DMS153 (cell line): ENCODE measurements at places on chromosomes 12 and 14.

DNA sequence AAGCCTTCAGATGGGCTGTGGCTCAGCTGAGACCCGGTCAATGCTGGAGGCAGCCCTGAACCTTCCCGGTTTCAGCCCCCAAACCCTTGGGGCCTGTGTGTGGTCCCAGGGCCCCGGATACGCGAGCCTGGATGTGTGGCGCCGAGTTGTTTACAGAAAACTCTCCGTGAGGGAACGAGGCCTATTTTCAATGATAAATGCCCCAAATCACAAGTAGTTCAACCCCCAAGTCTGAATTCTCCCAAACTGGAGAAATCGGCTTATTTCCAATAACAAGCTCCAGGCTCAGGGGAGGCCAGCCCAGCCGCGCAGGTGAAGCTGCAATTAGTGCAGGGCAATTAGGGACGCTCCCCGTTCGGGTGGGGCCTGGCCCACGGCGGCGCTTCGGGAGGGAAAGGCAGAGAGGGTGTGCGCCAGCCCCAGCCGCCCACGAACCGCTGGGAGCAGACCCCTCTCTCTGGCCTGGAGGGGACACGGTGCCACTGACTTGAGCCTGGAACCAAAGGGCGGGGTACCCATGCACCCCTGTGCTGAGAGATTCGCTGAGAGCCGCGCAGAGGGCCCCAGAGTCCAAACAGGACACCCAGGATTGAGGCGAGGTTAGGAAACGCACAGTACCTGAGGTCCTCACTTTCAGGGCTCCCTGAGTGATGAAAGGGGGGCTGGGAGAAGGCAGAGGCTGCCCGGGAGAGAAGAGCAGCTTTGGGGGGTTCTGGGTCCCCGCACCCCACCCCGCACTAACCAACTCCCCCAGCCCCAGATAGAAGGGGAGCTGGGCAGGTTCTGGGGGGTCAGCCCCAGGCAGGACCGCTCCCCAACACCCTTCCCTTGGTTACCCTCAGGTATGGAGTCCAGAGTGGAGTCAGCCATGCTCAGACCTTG, 14.2 kb upstream of the ANKRD9 start:
- no peak for DNase-seq

DNA sequence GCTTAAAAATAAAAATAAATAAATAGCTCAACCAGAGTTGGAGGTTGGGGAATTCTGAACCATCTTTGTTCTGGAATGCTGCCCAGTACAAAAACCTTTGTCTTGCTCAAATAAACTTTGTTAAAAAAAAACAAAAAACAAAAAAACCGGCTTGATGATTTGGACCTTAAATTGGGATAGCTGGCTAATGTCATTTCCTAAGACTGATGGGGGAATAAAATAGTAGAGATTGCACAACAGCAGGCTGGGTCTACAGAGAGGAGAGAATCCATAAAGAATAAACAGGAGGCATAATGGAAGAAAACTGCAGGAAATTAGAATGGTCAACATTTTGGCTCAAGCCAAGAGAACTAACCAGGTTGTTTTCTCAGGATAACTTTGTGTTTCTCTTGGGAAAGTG, 370.9 kb downstream of the AEBP2 start:
- no peak for DNase-seq

- no peak for DNase-seq
Measured at GRCh38 chr14:29077916-29078315, 311.3 kb downstream of the FOXG1 start.

DNA sequence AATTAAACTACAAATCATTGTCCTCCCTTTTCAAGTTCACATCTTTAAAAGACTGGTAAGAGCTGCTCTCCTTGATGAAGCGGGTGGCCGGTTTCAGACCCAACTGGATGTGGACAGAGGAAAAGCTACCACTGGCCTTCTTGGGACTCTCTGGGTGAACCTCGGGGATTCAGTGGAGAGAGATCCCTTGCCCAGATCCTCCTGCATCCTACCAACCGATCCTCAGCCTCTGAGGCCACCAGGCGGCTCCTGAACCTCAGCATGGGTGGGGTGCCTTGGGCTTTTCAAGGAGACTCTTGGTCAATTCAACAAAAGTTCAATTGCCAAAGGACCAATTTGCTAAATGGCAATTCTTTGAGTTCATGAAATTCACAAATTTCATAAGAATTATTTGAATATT, 84.5 kb downstream of the ZFP36L1 start:
- no peak for DNase-seq

GRCh38 chr12:95788637-95789036, 1.9 kb downstream of the NTN4 start:
- no peak for DNase-seq

DNA sequence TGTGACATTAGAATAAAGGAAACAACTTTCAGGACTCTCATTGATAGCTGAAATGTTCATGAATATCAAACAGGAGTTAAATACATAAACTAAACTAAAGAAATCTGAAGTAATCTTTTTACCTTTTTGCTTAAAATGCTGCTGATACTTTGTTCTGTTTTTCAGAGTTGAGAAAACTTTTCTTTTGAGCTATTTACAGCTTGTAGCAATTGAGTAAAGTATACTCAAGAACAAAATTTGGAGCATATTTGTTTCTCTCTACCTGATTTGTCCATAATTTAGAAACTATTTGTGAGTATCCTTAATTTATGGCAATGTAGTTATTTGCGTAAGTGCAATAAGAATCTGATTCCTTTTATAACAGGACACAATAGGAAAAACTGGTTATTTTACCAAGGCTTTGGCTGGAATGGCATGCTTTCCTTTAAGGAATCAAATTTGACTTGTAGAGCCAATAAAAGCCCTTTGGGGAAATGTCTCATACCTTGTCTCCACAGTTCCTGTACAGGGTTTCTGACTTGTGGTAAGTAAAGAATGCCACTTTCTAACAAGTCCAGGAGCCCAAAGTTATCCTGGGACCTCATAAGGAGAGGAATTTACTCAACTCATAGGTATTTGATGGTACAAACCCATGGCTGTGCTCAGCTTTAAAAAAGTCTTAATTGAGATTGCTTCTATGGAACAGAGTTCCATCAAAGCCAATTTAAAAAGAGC, 195.7 kb downstream of the TMEM117 start:
- DNase-seq = no peak

DNA sequence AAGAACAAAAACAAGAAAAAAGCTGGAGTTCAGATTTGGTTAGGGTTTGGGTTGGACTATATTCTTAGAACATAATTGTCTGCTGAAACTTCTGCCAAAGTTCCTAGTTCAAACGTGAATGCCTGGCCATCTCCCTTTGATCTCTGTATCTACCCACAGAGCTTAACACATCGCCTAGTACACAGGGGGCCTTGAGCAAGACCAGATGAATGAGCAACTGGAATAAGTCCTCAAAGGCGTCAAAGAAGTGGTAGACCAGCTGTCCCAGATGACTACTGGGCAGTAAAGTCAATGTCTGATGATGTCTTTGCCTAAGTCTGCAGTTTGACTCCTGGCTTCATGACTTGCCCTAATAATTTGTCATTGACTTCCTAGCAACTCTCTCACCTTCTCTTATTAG, 13.9 kb upstream of the STAB2 start:
- no peak for DNase-seq

DNA sequence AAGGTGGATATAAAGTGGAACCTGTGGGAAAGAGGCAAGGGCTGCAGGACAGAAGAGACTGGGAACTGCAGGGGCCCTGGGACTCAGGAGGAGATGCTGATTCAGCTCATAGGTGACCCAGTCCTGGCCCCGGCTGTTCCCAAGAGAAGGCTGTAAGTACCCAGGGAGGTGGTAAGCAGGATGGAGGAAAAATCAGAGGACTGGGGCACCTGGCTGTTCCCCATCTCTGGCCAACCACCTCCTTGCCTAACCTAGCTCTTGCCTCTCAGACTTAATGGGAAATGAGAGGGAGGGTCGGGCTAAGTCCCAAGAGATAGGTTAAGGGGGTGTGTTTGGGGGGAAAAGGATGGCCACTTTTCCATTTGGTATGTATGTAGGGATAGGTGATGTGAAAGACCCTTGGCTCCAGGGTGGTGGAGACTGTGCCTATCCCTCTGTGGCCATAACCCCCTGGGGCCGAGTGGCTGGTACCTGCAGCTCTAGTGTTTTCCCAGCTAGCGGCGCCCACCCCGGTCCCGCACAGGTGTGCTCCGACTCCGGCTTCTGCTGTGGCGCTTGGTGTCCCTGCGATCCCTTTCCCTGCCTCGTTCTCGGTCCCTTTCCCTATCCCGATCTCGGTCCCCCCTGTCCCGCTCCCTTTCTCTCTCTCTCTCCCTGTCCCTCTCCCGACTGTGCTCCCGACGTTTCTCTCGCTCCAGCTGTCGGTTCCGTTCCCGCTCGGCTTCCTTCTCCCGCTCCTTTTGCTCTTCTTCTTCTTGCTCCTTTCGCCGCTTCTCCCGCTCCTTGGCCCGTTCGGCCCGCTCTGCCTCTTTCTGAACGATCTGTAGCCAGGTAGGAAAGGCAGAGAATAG, 1.6 kb upstream of the CDH24 start:
- no peak for DNase-seq

- DNase-seq = no peak
Measured at GRCh38 chr14:69378274-69378673, 19.8 kb downstream of the ERH start.

- no peak for DNase-seq
Measured at GRCh38 chr12:73181244-73181643, 909.1 kb downstream of the TRHDE start.

GRCh38 chr14:23877538-23878180, 75.9 kb upstream of the DHRS4 start:
- no peak for DNase-seq

DNA sequence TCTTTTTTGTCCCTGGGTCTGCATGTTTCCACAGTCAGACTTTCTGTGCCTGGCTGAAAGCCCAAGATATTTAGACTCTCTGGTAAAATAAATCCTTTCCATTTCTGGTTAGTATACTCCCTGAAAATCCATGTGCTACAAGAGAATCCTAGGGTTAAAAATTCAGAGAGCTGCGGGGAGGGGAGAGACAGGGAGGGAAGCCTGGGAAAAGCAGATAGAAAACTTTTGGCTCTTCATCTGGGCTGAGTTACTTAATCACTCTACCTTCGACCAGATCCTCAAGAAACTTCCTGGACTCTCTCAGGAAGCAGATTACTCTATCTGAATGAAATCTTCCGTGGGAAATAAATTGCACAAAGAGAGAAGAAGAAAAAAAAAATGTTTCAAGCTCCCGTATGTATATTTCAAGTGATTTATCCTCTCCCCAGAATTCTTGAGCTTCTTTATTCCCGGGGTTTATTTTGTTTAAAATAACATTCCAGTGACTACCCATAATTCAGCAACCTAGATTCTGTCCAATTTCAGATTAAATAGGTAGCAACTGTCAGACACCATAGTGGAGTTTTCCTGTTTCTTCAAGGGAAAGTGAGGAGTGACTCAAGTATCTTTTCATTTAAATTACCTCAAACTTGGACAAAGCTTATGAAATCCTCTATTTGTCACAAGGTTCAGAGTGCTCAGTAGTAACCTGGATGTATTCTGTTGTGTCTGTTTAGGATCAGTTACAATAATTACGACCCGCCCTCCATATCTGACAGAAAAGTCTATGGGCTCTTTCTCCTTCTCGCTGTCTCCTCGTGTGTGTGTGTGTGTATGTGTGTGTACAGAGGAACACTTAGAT, 163.7 kb downstream of the MYRFL start:
- no peak for DNase-seq

GRCh38 chr12:9872742-9873141, 3.6 kb upstream of the CLEC2B start:
- DNase-seq = peak; percentile 25

DNA sequence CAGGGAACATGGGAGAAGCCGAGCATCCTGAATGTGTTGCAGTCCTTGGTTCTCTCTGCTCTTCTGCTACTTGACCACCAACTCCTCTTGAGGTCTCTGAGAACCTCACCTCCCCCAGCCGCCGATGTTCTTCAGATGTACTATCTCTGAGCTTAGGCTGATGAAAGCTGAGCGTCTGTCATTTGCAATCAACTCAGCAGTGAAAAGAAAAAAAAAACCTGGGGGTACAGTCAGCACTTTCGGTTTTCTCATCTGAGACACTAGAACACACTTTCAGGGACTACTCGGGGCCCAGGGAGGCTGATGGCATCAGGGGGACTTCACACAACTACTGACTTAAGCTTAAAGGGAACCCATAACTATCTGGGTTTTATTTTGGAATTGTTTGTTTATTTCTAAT, 9.6 kb upstream of the FLVCR2 start:
- no peak for DNase-seq

GRCh38 chr12:132444957-132445883, 44.7 kb upstream of the FBRSL1 start:
- DNase-seq = no peak

- no peak for DNase-seq
Measured at GRCh38 chr12:42982828-42983227, 393.3 kb upstream of the PRICKLE1 start.

GRCh38 chr14:63088865-63089264, 43.6 kb upstream of the KCNH5 start:
- no peak for DNase-seq

DNA sequence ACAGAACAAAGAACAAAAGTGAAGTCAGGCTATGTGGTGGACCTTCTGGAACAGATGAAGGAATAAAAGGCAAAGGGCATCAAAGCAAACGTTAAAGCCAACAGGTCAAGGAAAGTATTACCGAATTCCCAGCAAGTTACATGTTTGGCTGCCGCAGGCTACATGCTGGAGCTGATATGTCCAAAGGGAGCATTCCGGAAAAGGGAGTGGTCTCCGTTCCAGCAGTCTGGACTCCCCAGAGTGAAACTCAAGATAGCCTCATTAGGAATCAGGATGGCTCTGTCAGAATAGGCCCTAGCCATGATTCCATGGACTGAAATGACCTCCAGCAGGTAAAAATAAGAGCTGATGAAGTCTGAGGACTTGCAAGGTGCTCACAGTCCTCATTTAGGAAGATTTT, 379.8 kb upstream of the PRICKLE1 start:
- no peak for DNase-seq

- DNase-seq = no peak
Measured at GRCh38 chr12:23662966-23663365, 286.5 kb downstream of the SOX5 start.

DNA sequence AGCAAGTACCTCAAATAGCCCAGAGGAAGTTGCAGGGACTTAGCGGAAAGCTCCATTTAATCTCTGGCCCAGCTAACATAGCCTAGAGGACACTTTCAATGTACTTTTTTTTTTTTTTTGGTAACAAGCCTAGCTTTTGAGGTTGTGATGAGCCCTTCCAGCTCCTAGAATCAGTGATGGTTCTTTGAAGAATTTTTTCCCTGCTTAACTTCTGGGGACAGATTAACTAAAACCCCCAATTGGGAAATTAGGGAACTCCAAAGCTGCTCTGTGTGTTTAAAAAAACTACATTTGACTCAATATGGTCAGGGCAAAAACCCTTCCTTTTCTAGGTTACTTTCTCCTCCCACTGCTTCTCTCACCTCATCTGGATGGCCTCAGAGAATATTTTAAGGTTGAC, 23.9 kb upstream of the ITGA5 start:
- no peak for DNase-seq

GRCh38 chr12:4289998-4290790, 16.6 kb downstream of the CCND2 start:
- DNase-seq = no peak

GRCh38 chr12:115542656-115543055, 734.8 kb downstream of the MED13L start:
- DNase-seq = no peak

GRCh38 chr12:2412305-2412643, 359.5 kb downstream of the CACNA1C start:
- no peak for DNase-seq

GRCh38 chr12:116202433-116202832, 75.1 kb downstream of the MED13L start:
- DNase-seq = no peak
